ENCODE measurements at places on chromosomes 11 and 22.
A peak's percentile ranks its signal among the peaks of the same experiment; 100 is the strongest.

DNA sequence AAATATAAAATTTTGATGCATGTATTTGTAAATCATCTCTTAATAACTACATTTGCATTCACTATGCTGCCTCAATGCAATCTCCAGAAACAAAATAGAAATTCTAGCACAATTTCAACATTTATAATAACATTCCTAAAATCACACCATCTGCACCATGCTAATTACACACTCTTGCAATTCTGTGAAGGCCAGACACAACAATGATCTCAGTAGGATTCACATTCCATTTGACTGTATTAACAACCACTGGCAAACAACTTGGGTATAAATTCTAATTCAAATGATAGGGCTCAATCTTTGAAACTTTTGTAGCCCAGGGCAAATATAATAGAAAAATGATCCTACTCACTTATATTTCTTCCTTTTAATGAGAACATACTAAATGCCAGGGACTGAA lies 25.9 kb downstream of the RAB6A start:
- DNase-seq, result peak; percentile 3

DNA sequence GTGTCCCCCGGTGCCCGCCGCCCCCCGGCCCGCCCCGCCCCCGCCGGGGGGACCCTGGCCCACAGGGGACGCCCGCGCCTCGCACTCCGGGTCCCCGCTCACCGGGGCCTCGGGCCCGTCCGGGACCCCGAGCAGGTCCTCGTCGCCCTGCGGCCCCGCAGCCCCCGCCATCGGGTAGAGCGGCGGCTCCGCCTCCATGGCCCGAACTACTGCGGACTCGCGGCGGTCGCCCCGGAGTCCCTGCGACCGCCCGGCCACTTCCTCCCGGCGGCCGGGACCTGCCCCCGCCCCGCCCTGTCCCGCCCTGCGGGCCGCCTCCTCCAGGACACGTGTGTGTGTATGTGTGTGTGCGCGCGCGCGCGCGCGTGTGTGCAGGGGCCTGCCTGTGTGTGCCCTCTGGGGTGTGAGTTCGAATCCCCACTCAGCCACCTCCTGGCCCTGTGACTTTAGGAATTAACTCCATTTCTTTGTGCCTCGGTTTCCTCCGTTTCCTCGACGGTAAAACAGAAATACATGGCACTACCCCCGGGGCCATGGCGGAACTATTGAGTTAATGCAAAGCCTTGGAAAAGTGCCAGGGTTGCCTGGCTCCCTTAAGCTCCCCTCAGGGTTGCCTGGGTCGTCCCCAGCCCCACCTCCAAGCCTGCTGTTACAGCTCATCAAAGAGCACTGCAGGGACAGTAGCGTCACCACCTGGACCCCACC lies at the start of gene UNC93B1:
Gene UNC93B1 (minus strand): TSS at position 252 of the 705 bp plus-strand sequence. CDS start 54 bp downstream, at position 198.
- peak; percentile 46 for DNase-seq

DNA sequence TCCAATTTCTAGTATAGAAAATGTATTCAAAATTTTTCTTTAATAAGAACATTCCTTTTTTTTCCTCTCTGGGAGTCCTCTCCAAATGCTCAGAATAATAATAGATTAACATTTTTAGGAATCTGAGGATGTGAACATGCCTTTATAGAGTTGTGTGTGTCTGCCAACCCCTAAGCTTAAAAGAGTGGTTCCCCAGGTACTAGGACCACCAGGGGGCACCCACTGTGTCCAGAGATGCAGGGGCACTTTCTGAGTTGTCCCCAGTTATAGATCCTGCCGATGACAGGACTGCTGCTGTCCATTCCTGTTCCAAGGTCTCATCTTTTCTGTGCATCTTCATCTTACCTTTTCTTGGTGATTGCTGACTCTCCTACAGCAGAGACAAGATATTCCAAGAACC lies 27.0 kb upstream of the MICAL2 start:
- DNase-seq, result no peak

DNA sequence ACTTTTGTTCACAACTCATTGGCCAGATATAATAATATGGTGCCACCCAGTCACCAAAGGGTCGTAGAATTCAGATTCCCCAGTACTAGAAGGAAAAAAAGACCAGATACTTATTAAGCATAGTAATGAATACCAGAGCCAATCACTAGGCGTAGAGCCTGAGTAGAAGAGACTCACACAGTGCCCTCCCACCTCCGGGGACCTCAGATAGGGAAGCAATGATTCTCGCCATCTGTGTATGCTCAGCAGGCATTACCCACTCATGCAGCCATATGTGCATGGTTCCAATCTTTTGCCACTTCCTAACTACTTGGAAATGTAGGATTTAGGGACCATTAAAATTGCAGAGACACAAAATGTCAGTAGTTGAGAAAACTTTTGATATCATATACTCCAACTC lies 85.3 kb downstream of the C11orf87 start:
- DNase-seq, result no peak

DNA sequence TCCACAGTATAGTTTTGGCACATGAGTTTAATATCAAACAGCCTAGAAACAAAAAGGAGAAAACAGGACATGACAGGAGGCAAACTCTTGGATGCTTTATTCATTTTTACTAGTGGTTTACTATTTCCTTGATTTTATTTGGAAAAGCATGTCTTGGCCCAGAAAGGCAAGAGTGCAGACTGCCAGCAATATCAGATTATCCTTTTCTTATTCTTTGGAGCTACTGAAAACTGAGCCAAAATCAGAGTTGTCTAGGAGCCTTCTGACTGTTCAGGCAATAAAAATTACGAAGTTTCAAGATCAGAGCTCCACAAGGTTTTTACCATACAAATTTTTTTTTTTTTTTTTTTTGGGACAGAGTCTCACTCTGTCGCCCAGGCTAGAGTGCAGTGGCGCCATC lies 16.0 kb downstream of the CELF1 start:
- no peak for DNase-seq

All from bronchial epithelial cell (primary cell).